ENCODE measurements at places on chromosomes 5 and 9.
A peak's percentile ranks its signal among the peaks of the same experiment; 100 is the strongest.

DNA sequence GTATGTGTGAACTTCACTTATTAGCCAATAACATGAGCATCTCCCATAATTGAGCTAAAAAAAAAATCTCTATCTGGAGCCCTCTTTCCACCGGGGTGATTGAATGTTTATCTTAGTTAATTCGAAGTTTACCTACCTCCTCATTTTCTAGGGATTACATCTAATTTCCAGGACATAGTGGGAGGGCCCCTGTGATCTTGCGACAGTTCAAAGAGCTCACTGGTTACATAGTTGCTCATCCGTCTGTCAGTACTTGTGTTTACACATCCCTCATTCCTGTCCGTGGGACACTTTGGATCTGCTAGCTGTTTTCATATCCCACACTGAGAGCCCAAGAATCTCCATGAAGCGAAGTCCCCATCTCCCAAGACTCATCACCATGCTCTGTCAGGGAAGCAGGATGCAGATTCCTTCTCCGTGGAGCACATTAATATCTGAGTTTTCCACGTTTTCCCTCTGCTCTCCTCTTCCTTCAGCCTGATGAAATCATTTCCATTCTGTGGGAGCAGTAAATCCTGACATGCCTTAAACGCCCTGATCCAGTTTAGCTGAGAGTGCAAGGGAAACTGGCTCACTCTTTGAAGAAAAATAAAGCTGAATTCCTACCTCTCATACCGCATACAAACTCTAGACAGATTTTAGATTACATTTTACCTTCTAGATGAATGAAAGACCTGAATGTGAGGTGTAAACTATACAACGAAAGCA lies 10.2 kb upstream of the SFXN1 start:
- DNase-seq = no peak

DNA sequence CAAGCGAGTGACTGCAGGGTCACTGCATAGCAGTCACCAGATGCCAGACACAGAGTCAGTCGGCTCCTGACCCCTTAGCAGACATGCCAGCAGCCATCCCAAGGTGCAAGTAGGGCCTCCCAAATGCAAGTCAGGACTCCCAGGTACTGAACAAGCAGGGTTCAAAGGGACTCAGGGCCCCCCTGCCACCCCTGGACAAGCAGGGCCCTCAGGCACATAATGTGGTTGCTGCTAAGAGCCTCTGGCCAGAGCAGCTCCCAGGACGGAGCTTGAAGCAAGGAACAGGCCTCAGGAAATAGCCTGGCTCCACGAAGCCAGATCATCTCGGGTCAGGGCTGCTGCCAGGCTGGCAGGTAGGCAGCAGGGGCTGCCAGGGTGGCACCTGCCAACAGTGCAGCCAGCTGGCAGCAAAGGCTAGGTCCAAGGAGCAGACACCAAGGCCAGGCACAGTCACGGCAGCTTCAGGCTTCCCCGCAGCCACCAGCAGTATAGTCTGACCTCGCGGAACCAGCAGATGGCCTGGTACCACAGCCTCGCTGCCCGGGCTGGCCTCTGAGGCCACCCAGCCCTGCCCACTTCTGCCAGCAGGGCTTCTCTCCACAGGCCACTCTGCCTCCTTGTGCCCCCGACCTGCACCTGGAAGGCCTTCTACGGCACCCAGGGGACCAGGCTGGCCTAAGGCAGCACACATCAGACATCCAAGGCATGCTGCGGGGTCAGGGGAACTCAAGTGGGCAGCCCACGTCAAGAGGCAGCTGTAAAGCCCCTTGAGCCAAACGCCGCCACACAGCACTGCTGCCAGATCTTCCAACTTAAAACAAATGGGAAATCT lies 7.4 kb downstream of the EEIG1 start:
- DNase-seq = no peak

DNA sequence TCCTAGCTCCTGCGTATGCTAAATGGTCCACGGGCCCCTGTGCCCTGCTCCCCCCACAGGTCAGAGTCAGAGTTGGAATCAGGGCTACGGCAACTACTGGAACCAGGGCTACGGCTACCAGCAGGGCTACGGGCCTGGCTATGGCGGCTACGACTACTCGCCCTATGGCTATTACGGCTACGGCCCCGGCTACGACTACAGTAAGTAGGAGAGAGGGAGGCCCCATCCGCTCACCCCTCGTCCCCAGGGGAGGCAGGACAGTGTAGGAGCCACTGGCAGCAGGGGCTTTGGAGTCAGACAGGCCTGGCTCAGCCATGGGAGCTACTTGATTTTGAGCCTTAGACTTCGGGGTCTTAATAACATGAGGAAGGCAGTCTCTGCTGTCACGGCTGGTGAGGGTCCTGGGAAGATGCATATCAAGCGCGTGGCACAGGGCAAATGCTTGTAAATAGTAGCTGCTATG lies 5.8 kb downstream of the HNRNPAB start:
- no peak for DNase-seq

- DNase-seq = no peak
Measured at GRCh38 chr5:136028090-136028489, 698 bp upstream of the TGFBI start.

- DNase-seq = peak; percentile 81
Measured at GRCh38 chr5:72465601-72466563, 41.3 kb downstream of the ZNF366 start.

GRCh38 chr9:133782157-133783130 lies 44.3 kb upstream of the SARDH start:
- peak; percentile 33 for DNase-seq

- no peak for DNase-seq
Measured at GRCh38 chr5:138565100-138565821, 9.9 kb downstream of the HSPA9 start.

DNA sequence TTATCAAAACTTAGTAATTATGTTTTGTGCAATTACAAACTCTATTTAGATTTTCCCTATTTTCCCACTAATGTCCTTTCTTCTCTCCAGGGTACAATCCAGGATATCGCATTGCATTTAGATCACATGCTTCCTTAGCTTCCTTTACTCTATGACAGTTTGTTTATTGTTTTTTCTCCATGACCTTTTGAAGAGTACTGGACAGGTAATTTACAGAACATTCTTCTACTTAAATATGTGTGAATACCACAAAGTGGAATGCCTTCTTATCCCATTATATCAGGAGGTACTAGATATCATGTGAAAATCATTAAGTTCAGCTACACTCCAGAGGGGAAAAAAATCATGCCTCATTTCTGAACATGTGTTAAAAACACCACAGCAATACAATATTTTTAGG lies 776.6 kb upstream of the CDH9 start:
- no peak for DNase-seq

DNA sequence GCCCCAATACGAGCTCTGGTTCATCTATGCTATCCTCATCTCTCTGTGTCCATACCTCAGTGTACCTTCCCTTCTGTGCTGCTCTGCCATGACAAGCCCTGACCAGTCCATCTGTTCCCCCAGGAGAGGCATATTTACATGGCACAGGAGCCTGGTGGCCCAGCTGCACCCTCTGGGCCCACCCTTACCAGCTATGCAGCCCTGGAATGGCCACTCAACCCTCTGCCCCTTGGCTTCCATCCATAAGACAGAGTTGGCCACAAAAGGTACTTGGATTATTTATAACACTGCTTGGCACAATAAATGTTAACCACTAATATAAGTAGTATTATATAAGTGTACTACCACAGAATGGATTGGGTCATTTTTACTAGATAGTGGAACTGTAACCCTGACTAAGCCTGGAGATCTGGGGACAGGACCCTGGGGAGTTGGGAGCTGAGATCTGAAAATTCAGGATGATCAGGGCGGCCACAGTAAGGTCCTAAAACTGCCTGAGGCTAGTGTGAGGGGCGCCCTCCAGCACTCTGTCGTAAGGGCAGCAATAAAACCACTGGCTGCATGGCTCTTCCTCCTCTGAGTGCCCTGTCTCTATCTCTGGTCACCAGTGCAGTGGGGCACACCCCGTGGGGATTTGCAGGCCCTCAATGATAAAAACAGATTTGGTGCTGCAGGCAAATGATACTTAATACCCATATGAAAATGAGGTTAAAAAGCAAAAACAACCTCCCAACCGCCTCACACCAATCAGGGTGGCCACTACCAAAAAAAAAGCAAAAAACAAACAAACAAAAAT lies 65.8 kb downstream of the SEMA4D start:
- DNase-seq = no peak

GRCh38 chr5:43314724-43315123 lies 1.5 kb upstream of the HMGCS1 start:
- DNase-seq = no peak

GRCh38 chr9:128554155-128554862 lies 1.9 kb downstream of the SPTAN1 start:
- DNase-seq = peak; percentile 94

- no peak for DNase-seq
Measured at GRCh38 chr5:98464737-98465330, 308.6 kb upstream of the RGMB start.

DNA sequence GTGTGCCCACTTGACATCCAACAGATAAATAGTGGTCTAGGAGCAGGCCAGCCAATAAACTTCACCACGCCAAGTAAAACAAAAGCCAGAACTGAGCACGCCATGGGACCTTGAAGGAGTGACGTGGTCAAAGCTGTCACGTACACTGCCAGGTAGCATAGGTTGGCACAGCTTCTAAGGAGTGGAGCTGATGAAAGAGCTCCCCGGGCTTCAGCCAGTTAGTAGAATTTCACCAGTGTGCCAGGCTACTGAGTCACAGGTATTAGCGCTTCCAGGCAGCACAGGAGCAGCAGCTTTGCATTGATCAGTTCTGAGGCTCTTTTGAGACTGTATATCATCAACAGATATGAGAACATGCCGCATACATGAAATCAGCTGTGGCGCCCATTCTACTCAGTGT lies 19.4 kb downstream of the VLDLR start:
- no peak for DNase-seq

DNA sequence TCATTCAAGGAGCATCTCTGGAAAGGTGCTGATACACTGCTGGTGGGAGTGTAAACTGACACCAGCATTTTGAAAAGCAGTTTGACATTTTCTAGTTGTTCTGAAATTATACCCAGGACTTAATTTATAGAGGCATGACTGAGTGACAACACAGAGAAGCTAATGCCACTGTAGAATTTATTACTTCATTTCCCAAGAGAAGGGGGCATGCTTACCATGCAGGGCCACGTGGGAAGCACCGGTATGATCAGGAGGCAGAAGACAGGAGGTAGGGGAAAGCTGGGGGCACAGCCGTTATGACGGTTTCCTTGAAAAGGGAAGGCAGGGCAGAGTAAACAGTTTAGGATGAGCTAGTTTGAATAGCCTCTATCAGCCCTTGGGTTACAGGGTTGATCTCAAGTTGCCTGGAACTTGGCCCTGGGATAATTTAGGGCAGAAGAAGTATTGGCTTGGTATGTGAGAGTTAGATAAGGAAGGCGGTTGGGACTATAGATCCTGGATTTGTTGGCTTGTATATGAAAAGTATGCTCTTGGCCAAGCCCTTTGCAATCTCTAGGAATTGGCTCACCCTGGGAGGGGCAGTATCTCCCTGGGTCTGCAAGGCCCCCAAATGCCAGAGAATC lies 305.7 kb downstream of the ENC1 start:
- DNase-seq = no peak

DNA sequence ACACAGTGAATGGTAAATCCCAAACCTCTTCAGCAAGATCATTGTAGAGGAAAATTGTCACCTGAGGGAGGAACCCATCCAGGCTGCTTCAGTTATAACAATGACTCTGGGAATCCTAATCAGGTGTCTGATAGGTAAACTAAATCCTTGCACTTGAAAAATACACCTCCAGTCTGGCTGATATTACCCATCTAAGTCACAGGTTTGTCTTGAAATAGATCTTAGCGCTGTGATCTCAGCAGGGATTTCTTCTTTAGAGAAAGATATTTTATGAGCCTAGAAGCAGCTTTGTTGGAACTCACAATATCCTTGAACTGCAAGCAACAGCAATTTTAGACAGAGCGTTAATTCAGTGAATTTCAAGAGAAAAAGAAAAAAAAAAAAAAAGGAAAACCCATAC lies 149.7 kb downstream of the SGCD start:
- DNase-seq = no peak

DNA sequence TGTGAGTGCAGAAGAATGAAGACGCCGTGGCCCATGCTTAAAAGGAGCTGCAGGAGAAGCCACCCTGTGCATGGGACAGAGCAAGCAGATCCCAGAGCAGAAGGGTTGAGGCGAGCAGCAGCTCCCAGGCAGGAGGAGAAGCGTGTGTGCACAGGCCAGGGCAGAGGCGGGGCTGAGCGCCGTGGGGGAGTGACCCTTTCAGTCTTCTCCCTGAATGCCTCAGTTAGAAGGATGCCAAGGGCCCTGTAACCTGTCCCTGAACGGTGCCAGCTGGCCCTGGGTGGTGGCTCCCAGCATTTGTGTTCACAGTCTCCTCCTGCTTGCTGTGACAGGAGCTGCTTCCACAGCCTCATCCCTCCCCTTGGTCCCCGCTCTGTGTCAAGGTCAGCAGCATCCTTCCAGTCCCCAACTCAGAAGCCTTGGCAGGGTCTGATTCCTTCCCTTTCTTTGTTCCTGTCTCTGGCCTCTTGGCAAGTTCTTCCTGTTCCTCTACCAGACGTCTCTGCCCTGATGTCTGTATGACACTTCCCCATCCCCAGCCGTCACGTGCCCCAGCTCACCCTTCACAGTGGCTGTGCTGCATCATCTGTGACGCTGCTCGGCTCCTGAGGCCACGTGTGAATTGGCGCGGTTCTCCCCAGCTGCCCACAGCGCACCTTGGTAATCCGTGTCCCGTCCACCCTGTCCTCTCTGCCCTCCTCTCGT lies 5.2 kb downstream of the EXOC3 start:
- no peak for DNase-seq

- no peak for DNase-seq
Measured at GRCh38 chr9:125826850-125827249, 79.7 kb downstream of the PBX3 start.

DNA sequence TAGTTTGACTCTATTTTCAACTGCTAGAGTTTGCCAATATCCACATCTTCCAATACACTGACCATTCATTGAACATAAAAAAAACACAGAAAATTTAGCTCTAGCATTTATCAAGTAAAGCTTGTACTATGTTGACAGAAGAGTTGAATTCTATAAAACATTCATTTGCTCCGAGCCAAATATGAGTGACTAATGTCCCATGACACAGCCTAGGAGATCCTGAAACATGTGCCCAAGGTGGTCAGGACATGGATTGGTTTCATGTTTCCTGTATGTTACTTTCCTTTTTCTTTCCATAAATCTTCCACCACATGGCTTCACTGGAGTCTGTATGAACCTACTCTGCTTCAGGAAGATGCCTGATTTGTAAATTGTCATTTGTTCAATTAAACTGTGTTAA lies 122.4 kb upstream of the PRDM9 start:
- DNase-seq = no peak

GRCh38 chr5:72837524-72838096 lies 21.1 kb downstream of the TNPO1 start:
- no peak for DNase-seq

- peak; percentile 52 for DNase-seq
Measured at GRCh38 chr5:56310711-56311204, 77.6 kb upstream of the ANKRD55 start.

DNA sequence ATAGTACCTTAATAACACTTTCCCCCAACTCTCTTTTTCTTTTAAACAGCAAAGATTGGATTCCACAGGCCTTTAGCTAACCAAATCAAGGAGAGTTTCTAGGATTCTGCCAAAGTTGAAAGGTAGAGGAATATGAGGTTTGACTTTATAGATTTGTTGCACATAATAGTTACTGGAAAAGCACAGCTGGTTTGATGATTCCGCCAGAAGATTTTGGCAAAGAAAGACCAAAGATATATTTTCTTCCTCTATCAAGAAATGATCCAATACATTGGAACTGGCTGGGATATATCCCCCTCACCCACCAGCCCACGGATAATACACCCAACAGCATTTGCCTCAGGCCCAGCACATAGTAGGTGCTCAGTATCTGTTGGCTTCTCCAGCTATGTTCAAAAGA lies 289.8 kb downstream of the EBF1 start:
- DNase-seq = no peak

GRCh38 chr5:170534177-170534576 lies 30.4 kb downstream of the KCNIP1 start:
- DNase-seq = no peak
